Caki2 (cell line): ENCODE measurements at places on chromosomes 4 and X. TPM values are rescaled to one million over a fixed set of nuclear protein-coding genes. Genes with fewer than 3 reads are reported as not detected.

GRCh38 chr4:47640911-47641310, 155.8 kb downstream of the ATP10D start:
- DNase-seq, result no peak

Gene LRP2BP
- 0.14 TPM in 1 of 2 replicates, not detected in the other for total RNA-seq

Gene P2RY4
- not detected in 2 replicates for total RNA-seq

Gene EDA
- 0.07 and 1.2 TPM in 2 replicates for total RNA-seq

DNA sequence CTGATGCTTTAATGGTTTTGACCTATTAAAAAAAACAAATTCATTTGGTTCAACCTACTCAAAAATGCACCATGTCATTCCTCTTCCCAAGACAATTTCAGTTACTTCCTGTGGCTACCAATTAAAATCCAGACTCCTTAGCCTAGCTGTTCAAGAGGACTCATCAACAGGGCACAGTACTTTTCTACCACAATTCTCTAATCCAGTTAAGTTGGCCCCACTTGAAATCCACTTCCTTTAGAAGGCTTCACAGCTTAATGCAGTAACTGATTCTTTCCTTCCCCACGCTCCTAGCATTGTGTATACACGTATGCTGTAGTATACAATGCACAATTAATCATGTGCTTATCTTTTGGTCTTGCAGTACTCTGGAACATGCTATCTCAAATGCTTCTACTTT, 129.8 kb downstream of the UGT8 start:
- no peak for DNase-seq

Gene DSPP
- not detected in 2 replicates for total RNA-seq

Gene VEGFC
- 14.4 and 16.0 TPM in 2 replicates for total RNA-seq

Gene YY2
- 0.20 TPM in 1 of 2 replicates, not detected in the other for total RNA-seq

DNA sequence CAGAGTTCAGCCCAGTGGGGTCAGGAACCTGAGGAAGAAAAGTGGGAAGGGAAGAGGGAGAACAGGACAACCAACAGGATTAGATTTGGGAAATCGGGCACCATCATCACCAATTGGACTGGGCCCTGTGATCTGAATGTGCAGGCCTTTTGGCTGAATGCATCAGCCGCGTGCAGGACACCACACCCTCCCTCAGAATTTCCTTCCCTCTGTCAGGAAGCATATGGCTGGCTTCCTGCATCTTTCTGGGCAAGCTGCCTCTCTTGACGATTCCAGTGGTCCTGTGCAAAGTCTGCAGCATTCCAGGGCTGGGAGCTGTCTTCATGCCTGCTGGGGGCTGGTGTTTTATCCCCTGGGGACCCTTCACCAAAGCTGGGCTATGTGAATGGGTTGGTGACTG, 16.4 kb downstream of the MAGEA4 start:
- no peak for DNase-seq

- no peak for DNase-seq
Observed at GRCh38 chr4:39235696-39236095, 53.4 kb downstream of the WDR19 start.

DNA sequence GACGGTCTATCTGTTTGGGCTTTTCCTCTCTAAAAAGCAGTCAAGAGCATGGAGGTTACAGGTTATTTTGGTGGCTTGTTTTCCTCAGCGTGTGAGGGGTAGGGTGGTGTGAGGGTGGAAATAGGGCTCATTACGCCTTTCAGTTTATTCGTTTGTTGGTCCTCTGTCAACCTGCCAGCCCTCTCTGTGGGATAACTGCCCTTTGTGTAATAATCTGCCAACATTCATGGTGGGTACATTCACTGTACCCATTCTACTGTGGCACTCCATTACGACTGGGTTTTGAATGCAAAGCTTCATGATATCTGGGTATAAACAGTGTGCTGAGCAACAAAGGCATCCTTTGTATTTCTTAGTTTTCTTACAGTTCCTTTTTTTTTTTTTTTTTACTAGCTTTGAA, 136.4 kb downstream of the ADGRL3 start:
- DNase-seq, result no peak

- no peak for DNase-seq
Observed at GRCh38 chr4:95601356-95601755, 52.6 kb upstream of the UNC5C start.

- no peak for DNase-seq
Observed at GRCh38 chrX:37603938-37604409, 32.5 kb downstream of the LANCL3 start.

Gene PDE5A
- total RNA-seq, result 2.5 and 2.6 TPM in 2 replicates

GRCh38 chr4:137993232-137993631, 248.9 kb downstream of the SLC7A11 start:
- DNase-seq, result no peak
